Stimulated activated CD4-positive, alpha-beta T cell treated with anti-CD3 and anti-CD28 coated beads, Interleukin-1b, Interleukin-23, amount 100 ng/mL, for 1 hour (primary cell): ENCODE measurements at places on chromosomes 4 and X.

- DNase-seq: no peak
Measured at GRCh38 chrX:13888284-13888683, 71.4 kb upstream of the GPM6B start.

DNA sequence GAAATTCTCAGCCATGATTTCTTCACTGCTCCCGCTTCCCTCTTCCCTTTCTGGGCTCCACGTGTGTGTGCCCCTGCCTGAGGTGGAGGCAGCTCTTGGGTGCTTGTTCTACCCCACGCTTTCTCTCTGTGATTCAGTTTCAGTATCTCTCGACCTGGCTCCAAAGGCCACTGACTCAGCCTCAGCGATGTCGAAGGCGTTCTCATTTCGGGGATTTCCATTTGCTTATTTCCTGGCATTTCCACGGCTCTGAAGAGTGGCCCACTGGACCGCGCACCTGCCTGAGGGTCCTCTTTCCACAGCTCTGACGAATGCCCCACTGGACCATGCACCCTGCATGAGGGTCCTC is 52.4 kb downstream of the GAK start:
- no peak for DNase-seq

GRCh38 chr4:15063341-15063740 is 61.1 kb downstream of the CPEB2 start:
- no peak for DNase-seq

DNA sequence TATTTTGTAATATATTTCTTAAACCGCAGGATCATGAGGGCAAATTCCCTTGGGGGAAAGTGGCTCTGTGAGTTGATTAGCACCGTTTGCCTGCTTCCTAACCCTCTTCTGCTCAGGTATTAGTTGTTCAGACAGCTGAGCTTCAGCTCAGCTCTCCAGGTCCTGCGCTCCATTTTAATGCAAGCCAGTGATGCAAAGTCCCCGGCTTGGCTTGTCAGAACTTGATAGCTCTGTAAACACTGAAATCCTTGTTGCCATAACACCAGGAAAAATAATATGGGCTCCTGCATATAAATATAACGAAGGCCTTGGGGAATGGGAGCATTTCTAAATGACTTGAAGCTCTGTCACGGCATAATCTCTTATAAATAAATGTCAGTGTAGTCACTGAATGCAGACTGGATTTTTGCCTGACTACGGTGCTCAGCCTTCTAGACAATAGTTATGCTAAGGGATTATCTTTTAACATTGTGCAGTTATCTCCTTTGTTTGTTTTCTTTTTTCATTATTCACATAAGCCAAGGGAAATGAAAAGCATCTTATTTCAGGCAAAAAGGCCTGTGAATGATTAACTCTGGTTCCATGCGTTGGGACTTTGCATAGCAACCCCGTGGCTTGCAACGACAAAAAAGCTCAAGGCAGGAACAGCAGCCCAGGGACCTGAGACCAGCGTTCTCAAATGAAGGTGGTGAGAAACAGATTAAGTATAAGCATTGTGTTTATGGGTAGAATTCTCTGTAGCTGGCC is 253.2 kb downstream of the SPRY1 start:
- DNase-seq: no peak

- DNase-seq: no peak
Measured at GRCh38 chr4:158065603-158066002, 107.2 kb downstream of the GASK1B start.

- DNase-seq: no peak
Measured at GRCh38 chr4:124710911-124711310, 1.6 kb downstream of the ANKRD50 start.

GRCh38 chr4:5500165-5500564 is 208.2 kb downstream of the EVC2 start:
- DNase-seq: no peak
